ENCODE measurements at places on chromosomes 6 and 20.

DNA sequence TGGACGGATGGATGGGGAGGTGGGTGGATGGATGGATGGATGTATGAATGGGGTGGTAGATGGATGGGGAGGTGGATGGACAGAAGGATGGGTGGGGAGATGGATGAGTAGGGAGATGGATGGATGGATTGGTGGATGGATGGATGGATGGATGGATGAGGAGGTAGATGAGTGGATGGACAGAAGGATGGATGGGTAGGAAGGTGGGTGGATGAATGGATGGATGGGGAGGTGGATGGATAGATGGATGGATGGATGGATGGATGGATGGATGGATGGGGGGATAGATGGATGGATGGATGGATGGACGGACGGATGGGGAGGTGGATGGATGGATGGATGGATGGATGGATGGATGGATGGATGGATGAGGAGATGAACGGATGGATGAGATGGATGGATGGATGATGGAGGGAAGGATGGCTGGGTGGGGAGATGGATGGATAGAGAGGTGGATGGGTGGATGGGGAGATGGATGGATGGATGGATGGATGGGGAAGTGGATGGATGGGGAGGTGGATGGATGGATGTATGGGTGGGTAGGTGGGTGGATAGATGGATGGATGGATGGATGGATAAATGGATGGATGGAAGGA is 7.2 kb downstream of the EEF1A2 start:
- no peak for DNase-seq

DNA sequence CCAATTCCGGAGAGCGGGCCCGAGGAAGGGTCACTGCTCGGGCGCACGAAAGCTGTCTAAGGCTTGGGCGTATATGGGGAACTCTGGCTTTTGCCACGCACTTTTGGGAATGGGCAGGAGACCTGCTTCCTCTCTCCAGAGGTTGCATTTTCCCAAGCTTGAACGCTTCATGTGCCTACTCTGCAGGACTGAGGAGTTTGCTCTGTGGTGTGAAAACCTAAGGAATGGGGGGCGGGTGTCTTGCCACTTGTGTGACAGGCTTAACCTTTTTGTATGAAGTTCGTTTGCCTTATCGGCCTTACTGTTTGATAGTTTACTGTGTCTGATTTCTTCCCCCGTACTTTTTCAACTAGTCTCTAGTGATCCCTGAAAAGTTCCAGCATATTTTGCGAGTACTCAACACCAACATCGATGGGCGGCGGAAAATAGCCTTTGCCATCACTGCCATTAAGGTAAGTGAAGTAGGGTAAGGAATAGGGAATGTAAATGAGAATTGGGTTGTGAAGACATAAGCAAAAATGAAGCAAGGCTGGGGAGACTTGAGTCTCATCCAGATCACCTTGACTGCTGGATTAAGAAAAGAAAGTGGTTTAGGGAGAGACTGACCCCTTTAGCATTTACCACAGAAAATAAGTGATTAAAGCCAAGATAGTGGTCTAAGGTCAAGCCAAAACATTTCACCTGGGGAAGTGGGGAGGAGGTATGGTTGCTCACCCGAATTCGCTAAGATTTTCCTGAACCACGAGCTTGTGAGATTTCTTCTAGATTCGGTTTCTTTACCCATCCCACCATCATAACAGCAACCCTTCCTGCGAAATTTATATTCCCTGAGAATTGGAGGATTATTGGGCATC is 627 bp downstream of the RPS18 start:
- no peak for DNase-seq

DNA sequence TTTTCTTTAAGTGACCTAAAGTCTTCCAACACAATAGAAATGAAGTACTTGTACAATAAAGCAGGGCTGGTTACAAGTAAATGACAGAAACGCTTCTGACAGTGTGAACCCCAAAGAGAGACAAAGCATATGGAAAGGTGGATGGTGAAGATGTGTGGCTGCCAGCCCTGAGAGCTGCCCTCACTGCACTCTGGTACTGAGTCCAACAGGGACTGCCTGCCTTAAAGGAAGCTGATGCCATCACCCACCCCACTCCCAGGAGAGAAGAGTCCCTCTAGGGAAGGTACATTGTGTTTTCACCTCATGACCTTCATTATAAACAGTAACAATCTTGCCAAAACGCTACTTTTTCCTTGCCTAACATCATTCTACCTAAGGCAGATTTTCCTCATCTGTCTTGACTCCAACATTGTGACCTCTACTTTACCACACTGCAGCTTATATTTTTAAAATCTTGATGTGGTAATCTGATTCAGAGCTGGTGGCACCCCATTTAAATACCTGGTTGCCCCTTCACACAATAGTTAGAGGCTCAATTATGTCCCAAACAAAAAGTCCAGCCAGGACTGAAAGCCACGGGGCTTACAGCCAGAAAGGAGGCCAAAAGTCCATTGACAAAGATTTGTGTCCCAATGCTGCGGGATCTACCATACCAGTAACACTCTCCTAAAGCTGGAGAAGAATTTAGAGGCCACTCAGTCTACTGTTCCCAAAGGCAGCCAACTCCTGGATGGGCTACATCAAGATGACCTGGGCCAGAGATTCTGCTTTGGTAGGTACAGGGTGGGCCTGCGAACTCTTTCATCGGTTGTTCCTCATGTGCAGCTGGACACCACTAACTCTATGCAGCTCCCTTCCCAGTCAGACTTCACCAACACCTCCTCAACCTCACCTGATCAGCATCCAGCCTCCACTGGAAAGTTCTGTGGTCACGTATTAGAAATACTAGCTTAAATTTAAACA is 4.4 kb downstream of the APMAP start:
- no peak for DNase-seq

DNA sequence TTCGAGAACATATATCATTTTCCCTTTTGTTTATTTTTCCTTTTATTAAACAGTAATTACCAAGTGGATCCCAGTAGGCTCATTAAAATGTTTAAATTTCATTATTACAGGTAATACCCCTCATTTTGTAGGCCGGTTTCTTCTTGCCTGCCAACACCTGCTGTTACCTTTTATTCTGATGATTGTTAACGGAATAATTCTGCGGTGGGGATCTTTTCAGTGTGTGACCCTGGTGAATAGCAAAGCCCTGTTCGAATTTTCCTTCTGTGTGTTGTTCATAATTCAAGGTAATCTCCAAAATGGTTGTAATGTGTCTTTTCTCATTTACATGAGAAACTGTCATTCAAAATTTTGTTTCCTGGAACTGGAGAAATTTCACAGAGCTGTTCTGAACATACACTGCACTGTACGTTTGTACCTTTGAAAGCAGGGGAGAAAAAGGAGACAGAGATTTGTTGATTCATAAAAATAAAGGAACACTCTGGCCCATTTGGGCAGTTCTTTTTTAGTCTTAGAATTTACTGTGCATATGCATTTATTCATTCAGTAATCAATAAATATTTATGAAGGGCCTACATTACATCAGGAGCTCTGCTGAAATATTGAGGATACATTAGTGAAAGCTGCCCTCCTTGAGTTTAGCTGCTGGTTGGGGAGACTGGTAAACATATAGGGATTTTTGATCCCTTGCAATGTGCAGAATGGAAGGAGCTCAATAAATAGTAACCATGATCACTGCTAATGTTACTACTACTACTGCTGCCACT is 502.0 kb downstream of the QKI start:
- no peak for DNase-seq

DNA sequence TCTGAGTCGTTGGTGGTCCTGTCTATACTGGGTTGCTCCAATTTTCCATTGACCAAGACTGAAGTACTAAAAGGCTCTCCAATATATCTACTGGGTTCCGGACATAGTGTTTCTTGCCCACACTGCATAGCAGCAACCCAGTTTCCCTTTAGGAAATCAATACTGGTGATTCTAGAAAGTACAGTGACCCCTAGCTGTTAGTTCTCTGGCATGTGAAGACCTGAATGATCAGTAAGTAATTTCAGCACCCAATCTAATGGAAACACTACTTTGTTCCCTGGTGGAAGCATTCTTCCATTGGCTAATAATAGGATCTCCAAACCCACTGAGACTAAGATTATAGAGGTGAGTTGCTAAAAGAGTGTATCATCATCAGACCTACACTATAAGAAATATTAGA is 40.8 kb upstream of the STMND1 start:
- no peak for DNase-seq

- no peak for DNase-seq
These were observed 68.2 kb downstream of the CDH22 start for GRCh38 chr20:46240065-46240464.

DNA sequence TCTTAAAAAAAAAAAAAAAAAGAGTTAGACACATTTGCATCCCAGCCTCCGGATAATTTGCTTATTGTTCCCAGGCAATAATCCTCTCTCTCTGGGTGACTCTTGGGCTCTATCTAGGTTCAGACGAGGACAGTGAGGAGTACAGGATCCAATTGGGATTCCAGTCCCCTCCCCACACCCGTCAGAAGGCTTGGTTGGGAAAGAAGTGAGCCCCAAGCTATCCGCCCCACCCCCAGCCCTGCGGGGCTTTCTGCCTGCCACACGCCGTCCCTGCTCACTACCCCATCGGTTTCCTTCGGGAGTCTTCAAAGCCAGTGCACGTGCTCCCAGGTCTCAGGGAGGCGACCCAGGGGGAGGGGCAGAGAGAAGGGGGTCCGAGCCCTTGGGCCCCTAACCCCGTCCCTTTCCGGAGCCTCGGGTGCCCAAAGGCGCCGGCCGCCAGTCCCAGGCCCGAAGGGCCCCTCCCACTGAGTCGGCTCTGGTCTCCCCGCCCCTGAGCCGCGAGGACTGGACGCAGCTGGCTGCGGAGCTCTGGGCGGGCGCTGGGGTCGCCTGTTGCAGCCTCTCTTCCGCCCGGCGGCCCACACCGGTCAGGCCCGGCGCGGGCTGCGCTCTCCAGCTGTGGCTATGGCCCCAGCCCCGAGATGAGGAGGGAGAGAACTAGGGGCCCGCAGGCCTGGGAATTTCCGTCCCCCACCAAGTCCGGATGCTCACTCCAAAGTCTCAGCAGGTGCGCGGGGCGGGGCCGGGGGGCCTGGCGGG is 2.5 kb downstream of the MYMX start:
- peak; percentile 81 for DNase-seq

DNA sequence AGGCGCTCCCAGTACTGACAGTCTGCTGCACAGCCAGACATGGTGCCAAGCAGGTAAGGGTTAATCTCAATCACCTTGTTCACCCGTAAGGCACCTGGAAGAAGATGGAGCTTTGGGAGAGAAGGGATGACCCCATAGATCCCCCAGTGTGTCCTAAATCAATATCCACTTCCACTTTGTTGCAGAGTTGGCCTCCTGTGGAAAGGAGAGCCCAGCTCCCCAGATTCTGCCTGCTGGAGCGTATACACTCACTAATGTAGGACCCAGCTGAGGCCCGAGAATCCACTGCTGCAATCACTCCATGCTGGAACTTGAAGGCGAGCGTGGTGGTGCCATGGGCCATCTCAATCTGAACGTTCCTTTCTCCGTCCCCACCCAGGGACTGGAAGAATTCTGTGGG is 1.2 kb downstream of the PSMB8 start:
- DNase-seq = no peak

GRCh38 chr6:104656235-104656634 is 203.5 kb downstream of the HACE1 start:
- no peak for DNase-seq

- peak; percentile 32 for DNase-seq
These were observed 2.1 kb downstream of the MYLIP start for GRCh38 chr6:16130932-16131387.

- DNase-seq = no peak
These were observed 68.9 kb downstream of the NCR2 start for GRCh38 chr6:41404182-41404845.

GRCh38 chr6:170022827-170023619 is 267.9 kb downstream of the DLL1 start:
- DNase-seq = no peak

- no peak for DNase-seq
These were observed 5.2 kb upstream of the SLC22A7 start for GRCh38 chr6:43292763-43293318.

GRCh38 chr20:21981597-21982344 is 276.3 kb downstream of the PAX1 start:
- DNase-seq = no peak
